ENCODE measurements at places on chromosomes 13 and 19.

- DNase-seq: no peak
Observed at GRCh38 chr13:105902396-105902795, 633.1 kb downstream of the EFNB2 start.

- DNase-seq: no peak
Observed at GRCh38 chr13:94598281-94598680, 2.3 kb upstream of the TGDS start.

DNA sequence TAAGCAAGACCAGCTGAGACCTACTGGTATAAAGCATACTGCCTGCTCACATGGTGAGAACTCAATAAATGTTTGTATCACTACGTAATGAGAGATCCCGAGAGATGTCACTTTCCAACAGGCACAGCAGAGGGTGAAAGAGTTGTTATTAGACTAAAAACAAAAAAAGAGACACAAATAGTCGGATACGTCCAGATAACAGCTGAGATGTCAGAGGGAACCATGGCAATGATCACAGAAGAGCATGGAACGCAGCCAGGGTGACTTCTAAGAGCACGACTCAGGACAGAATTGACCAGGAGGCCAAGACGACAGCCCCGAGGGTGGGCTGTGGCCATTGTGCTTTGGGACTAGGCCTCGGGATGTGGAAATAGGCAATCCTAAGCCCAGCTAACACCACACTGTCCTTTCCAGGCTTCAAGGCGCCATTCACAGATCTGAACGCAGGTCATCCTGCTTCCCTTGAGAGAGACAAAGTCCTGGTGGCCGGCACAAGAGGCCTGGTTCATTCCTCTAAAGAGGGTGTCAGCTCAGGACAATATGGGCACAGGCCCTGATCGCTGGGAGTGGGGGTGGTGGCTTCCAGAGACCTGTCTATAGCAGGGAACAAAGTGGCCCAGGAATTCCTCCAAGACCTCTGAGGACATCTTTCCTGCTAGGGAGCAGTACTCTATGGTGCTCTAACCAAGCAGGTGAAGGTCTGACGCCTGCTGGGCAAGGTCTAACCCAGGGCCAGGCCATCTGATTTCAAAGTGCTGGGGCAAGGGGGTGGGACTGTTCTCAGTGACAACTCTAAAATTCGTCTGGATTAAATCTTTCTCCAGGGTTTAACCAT, 3.2 kb downstream of the SH3GL1 start:
- no peak for DNase-seq

DNA sequence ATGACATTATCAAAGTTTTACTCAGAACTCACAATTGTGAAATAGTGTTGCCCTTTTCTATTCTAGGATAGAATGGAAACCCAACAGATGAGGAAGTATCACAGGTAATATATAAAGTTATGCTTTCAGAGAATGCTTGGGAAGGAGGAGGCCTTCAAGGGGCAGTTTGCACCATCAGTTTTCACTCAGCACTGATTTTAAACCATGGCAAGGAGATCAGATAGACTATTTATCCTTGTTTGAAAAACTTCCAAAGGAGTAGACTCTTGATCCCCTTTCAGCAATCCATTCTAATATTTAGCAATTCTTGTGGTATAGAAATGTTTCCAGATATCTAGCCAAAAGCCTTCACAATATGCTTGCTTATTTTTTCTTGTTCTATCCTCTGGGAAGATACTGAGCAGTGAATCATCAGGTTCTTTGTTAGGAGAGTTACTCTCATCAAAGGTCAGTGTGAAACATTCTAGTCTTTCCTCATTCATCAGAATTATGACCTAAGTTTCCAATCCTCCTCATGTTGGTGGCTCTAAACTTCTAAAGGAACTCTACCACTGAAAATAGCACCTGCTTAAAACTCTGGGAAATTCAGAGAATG, 3.8 kb downstream of the GPC6 start:
- DNase-seq: no peak

- DNase-seq: no peak
Observed at GRCh38 chr13:46796515-46797474, at the start of gene ESD. Gene ESD (minus strand): TSS chr13:46797161. CDS start chr13:46791413, 5,748 bp downstream.

- DNase-seq: no peak
Observed at GRCh38 chr19:53333066-53333462, 485 bp upstream of the ZNF845 start.

- no peak for DNase-seq
Observed at GRCh38 chr19:38234615-38235014, 10.6 kb upstream of the DPF1 start.

DNA sequence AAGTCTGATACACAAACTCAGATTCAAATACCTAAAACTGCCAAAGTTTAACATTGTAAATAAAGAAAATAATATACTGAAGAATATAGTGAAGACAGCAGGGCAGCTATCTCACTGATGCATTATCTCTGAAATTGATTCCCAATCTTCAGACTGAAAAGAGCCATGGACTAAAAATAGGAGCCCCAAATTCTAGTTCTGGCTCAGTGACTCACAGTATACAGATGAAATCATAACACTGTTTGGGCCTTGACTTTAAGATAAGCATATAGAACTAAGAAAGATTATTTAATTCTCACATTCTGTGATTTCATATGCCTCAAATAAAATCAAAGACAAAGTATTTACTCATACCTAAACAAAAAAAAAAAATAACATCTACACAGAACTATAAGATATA, 53.9 kb downstream of the RBM26 start:
- DNase-seq: no peak

- no peak for DNase-seq
Observed at GRCh38 chr13:30037766-30038165, 187.3 kb upstream of the UBL3 start.

DNA sequence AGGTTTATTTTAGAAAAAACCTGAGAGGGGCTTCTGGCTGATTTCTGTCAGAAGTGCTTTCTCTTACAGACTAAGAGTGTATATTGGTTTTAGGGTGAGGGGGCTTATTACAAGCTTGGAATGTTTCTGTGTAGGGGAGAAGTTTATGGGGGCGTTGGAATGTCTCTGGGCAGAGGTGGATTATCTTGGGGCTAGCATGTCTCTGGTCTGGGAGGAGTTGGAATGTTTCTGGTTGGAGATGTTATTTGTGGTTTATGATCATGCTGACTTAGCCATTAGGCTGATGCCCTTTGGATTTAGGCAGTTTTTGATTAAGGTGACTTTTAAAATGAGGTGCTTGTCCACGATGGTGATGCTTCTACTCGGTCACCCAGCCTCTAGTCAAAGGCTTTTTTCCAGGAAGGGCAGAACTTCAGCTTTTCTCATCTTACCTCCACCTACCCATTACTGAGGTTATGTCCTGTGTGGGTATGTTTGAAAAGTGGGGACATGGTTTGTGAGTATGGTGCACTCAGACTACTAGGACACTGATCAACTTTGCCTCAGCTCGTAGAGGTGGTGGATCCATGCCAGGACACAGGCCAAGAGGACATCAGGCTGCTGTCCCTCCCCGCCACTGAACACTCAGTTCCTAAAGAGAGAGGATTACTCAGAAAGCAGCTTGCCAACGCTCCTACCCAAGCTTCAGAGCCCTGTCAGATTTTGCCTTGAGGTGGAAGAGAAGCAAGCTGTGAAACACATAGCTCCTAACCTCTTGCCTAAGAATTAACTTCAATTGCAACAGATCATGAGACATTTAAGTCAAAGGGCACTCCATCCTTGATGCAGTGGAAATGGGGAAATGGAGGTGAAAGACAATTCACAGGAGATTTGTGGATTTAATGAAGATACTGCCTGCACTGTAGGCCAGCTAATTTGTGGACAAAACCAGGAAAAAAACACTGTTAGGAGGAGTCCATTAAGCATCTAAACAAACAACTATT, 63.6 kb downstream of the ZNF44 start:
- DNase-seq: no peak

DNA sequence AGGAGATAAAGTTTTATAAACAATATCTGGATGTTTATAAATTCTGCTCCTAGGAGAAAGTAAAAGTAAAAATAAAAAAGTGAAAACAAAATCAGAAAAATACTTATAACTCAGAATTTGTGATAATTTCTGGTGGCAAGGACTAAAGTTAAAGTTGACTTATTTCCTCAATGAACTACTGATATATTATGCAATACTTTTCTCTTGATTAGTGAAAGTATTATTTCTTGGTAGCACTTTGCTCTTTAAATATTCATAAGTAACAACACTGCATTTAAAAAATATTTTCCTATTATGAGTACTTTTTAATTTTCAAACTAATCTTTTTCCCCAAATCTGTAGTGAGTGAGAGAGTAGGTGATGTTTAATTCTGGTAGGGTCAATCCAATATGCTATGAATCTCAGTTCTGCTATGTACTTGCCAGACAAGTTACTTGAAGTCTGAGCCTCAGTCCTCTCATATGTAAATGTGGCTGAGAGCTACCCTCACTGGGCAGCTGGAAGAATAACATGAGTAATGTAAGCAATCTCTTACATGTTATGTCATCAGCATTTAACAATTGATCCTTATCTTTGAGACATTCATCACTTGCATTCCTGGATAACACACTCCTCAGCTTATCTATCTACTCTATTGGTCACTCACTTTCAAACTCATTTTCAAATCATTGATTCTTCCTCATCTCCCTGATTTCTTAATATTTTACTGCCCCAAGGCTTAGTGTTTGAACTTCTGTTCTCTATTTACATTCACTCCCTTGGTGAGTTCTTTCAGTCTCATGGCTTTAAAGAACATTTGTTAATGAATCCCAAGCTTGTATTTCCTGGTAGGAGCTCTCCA, 239.0 kb downstream of the RGCC start:
- no peak for DNase-seq

DNA sequence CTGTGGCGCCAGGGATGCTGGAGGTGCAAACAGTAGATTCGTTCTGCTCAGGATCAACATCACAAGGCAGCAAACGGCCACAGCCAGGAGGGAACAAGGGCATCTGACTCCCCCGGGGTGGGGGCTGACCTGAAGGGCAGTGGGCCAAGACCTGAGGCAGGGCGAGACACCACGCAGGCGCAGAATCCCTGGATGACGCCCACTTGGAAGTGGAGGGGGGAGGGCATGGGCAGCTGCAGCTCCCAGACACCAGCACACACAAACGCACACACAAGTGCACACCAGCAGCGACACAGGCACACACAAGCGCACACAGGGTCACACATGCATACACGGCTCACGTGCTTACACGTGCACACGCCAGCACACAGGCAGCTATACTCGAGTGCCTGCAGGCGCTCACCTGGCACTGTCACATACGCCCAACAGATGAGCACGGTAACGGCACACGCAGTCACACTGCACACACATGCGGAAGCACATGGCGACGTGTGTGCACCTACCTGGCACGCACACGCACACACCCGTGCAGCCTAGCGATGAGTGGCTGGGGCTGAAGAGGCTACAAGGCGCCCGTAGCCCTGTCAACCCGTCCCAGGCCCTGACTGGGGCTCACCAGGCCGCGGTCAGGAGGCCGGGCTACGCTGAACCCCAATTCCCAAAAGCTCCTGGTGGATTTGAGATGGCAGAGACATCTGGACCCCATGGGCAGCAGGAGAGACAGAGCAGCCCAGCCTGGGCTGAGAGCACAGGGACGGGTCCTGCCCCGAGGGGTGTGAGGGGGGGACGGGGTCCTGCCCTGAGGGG, 5.5 kb downstream of the C2CD4C start:
- DNase-seq: no peak

DNA sequence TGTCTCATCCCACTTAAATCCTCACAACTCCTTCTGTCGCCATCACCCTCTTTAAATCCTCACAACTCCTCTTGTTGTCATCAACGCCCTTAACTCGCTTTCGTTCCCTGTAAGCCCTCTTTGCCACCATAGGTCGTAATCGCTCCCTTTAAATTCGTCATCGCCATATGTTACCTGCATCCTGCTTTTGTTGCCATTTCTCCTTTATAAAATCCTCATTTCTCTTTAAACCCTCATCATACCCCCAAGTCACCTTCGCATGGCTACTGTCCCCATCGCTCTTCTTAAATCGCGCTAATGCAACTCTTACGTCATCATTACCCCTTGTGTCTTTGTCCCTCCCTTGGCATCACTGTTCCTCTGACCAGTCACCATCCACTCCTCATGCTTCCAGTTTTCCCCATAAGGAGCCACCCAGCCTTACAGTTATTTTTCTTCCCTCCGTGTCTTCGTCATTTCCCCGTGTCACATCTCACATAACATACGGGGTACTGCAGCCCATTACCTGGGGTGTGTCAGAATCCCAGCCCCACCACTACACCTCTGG, 539 bp downstream of the PLD3 start:
- no peak for DNase-seq

DNA sequence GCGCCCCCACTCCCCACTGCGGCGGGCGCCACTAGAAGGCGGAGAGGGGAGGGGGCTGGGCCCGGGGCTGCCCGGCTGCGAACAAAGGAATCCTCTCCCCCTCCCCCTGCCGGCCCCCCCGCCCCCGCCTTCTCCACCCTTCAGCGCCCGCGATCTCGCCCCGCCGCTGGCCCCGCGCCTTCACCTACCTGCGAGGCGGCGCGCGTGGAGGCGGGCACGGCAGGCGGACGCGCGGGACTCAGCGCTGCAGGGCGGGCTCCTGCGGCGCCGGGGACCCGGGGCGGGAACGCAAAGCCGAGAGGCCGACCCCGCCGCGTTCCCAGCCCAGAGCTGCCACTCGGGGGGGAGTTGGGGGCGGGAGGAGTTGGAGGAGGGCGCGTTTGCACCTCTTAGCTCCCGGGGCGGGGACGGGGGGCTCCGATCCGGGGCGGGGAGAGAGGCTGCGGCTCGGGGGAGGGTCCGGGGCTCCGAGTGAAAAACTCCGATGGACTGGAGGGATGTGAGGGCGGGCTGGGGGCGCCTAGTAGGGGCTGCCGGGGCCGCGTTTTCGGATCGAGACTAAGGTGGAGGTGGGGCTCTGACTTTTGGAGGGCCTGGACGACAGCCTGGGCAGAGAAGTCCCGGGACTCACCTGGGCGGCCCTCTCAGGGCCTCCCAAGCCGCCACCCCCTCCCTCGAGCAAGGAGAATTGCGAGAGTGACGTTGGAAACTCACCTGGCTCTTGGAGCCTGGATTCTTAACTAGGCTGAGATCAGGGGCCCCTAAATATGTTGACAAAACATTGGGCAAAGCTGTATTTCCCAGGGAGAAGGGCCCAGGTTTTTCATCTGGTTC, at the start of gene FBN3:
TSS of gene FBN3 (minus strand) at position 332 of the 834 bp plus-strand sequence. CDS start 2,112 bp downstream, outside the sequence.
- no peak for DNase-seq

DNA sequence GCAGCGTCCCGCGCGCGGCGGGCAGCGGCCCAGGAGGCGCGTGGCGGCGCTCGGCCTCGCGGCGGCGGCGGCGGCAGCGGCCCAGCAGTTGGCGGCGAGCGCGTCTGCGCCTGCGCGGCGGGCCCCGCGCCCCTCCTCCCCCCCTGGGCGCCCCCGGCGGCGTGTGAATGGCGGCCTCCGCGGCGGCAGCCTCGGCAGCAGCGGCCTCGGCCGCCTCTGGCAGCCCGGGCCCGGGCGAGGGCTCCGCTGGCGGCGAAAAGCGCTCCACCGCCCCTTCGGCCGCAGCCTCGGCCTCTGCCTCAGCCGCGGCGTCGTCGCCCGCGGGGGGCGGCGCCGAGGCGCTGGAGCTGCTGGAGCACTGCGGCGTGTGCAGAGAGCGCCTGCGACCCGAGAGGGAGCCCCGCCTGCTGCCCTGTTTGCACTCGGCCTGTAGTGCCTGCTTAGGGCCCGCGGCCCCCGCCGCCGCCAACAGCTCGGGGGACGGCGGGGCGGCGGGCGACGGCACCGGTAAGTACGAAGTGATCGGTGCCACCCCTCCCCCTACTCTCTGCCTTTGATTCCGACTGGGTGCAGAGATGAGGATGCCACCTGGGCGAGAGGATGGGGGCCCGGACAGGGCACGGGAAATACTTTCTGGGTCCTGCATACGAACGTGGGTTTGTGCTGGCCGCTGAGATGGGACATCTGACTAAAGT, 874 bp downstream of the TRIM28 start:
- DNase-seq: no peak

Measured in cortex of kidney (tissue), 1 donor.